NCI-H1694 treated with DMSO at 0.1 percent for 48 hours (cell line): ENCODE measurements at places on chromosomes 6 and 20.

GRCh38 chr6:16719488-16719887, 41.8 kb downstream of the ATXN1 start:
- DNase-seq = no peak

- DNase-seq = no peak
These were observed at the start of gene CD40 for GRCh38 chr20:46117704-46118467. Gene CD40 (plus strand): TSS chr20:46118314. CDS start chr20:46118344, 30 bp downstream.

DNA sequence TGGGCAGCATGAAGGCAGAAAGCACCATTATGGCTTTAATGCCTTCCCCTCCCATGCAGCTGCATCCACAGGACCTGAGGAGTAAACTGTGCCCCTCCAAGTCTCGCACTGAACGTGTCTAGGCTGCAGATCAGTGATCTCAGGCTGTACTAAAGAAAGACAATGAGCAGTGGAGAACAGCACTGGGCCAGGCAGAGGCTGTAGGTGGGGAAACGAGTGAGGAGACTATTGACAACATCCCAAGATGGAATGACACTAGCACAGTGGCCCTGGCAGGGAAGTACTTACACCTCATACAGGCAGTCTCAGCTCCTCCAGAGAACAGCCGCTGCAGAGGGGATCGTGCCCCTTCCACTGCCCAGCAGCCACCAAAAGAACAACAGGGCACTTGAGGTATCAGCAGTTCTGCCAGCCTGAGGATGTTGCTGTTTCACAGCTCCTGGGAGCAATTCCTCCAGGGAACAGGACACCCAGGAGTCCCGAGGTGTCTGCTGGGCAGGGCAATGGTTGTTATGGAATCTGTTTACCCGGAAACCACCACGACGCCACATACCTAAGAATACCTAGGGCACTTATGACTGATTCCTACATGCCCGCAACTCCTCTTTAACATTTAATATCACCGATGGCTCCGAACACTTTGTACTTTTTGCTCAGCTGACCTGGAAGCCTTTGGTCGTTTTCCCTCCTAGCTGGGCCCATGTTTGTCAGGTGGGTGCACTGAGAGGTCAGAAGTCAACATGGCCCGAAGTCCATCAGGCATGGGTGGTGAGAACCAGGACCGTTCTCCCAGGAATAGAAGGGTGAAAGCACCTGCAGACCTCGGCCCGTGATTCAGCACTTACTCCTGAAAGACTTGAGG, 79.1 kb downstream of the SLC22A23 start:
- no peak for DNase-seq

DNA sequence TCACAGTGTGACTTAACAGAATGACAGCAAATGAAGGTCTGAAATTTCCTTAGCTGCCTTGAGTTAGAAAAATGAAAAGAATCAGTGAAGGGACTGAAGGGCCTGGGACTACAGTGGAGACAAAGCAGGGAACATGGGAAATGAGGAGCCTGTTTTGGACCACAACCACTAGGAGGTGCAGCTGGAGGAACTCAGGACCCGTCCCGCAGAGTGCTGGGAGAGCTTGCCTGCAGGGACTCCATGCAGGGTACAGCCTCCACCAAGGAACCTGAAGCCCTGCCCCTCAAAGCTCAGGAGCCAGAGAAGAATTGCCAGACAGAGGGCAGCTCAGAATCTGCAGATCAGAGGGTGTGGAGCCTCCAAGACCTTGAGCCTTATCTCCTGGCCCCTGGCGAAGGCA, 50.7 kb downstream of the LRFN2 start:
- no peak for DNase-seq

GRCh38 chr6:1164600-1164999, 147.3 kb upstream of the FOXQ1 start:
- no peak for DNase-seq

DNA sequence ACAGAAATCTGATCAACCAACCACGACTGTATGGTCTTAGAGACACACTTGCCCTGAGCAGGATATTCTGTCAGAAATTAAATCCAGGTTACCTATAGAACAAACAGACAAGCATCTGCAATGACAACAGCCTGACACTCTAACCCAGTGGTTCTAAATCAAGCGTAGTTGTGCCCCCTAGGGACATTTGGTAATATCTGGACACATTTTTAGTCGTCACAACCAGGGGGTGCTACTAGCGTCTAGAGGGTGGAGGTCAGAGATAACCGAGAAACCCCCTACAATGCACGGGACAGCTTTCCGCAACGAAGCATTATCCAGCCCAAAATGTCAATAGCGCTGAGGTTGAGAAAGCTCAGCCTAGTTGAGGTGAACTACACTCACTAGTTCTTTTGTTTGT, 32.3 kb downstream of the ID4 start:
- DNase-seq = no peak

- DNase-seq = no peak
These were observed 64.6 kb upstream of the ADGRF1 start for GRCh38 chr6:47106721-47107197.

DNA sequence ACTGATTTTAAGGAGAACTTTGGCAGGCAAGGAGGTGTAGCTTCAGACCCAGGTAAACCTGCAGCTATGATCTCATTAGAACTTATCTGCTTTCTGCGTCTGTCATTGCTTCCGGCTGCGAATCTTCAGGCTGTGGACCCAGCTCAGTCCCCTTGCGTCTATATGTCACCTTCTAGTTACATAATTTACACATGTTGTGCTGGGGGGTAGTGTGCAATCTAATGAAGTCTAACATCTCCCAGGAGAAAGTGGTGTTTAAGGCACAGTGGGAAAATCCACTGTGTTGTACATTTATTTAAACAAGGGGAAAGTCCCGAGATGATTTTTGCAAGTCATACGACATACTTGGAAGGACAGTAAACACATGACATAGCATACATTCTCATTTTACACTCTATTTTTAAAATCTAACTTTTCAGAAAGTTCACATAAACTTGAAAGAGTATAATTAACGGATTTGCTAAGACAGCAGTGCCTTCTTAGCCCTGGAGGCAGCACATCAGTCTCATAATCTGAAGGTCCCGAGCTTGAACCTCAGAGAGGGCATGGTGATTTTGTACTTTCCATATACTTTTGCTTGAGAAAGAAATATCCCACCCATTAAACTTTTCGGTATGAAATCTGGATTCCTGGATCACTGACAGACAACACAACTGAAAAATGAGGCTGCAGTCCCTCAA, 35.2 kb downstream of the GPX6 start:
- DNase-seq = no peak

GRCh38 chr6:35046103-35046502, 95.0 kb downstream of the TCP11 start:
- DNase-seq = no peak

DNA sequence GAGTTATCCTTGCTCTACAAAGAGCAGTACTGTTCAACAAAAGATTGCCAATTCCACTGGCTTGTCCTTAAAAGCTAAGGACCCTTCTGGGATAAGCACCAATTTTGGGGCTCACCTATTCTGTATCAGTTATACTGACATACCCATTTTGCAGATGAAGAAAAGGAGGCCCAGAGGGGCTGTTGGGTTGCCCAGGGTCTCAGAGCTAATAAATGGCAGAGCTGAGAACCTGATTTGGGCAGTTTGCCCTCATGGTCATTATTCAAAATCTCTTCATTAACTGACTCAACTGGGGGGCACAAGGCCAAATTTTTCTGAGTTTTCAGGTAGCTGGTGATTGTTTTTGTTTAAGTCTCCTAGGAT, 31.3 kb downstream of the NSFL1C start:
- DNase-seq = no peak

- DNase-seq = peak; percentile 15
These were observed 2.4 kb upstream of the ZBTB24 start for GRCh38 chr6:109485266-109485935.
